ENCODE measurements at places on chromosomes 6 and 20. TPM values are rescaled to one million over a fixed set of nuclear protein-coding genes. Genes with fewer than 3 reads are reported as not detected.

SLA2 gene
- not detected for total RNA-seq

VSTM2L gene
- total RNA-seq: 12.9 TPM

TULP4 gene
- 9.9 TPM for total RNA-seq

CRISP1 gene
- total RNA-seq: not detected

GPANK1 gene
- 12.4 TPM for total RNA-seq

SAYSD1 gene
- 9.5 TPM for total RNA-seq

SYNDIG1 gene
- not detected for total RNA-seq

CYP39A1 gene
- 0.58 TPM for total RNA-seq

SLC35F1 gene
- not detected for total RNA-seq

AGER gene
- total RNA-seq: 2.3 TPM

SLC22A7 gene
- not detected for total RNA-seq

ZNF165 gene
- total RNA-seq: 1.2 TPM

RAB32 gene
- 161 TPM for total RNA-seq

MAS1 gene
- total RNA-seq: not detected

NMBR gene
- total RNA-seq: not detected

PRELID3B gene
- 35.7 TPM for total RNA-seq

FAM217A gene
- not detected for total RNA-seq

CDH26 gene
- not detected for total RNA-seq

PRDM13 gene
- total RNA-seq: not detected

RIMS1 gene
- total RNA-seq: not detected

ARG1 gene
- total RNA-seq: not detected

EYA4 gene
- total RNA-seq: 2.9 TPM
